ENCODE measurements at places on chromosomes 3 and 15. TPM values are rescaled to one million over a fixed set of nuclear protein-coding genes. Genes with fewer than 3 reads are reported as not detected.

- H3K36me3 ChIP-seq, result no peaks in the 10 kb centered on the region
- no peak overlapping the region for H3K27ac ChIP-seq
- H3K27me3 ChIP-seq, result no peaks in the 10 kb centered on the region
- peaks cover 31% of the 10 kb centered on the region for H3K4me1 ChIP-seq
- H3K4me3 ChIP-seq, result no peak overlapping the region
- DNase-seq, result no peak
Measured at GRCh38 chr3:126270145-126270811, 86.9 kb downstream of the KLF15 start.

GRCh38 chr15:39255760-39256159 is 325.1 kb upstream of the THBS1 start:
- H3K27ac ChIP-seq, result no peak overlapping the region
- DNase-seq, result no peak
- 0 out of 2 replicates have a peak, but pooled peaks cover 5% of the 10 kb centered on the region for H3K4me1 ChIP-seq
- H3K36me3 ChIP-seq, result no peaks in the 10 kb centered on the region

GRCh38 chr3:113243846-113244245 is 32.5 kb downstream of the BOC start:
- H3K27ac ChIP-seq, result no peak overlapping the region
- H3K4me1 ChIP-seq, result no peaks in the 10 kb centered on the region
- no peaks in the 10 kb centered on the region for H3K27me3 ChIP-seq
- H3K36me3 ChIP-seq, result no peaks in the 10 kb centered on the region
- no peak overlapping the region for H3K4me3 ChIP-seq

DNA sequence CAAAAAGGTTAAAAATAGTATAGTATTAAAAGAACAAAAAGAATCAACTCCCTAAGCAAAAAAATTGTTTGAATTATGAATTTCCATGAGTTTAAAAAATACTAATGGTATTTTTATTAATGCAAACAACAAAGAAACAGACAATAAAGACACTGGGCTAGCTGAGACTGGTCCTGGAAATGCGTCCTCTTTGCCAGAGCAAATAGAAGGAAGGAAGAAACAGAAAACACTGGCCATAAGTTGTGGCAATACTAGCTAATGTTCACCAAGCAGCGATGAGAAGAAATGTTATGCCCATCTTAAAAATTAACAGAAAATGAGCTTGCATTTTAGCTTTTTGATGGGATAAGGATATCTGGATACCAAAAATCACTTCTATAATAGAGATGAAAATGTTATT is 88.6 kb downstream of the TBL1XR1 start:
- DNase-seq, result no peak
- H3K4me3 ChIP-seq, result no peak overlapping the region
- peaks cover 24% of the 10 kb centered on the region for H3K4me1 ChIP-seq
- no peaks in the 10 kb centered on the region for H3K27me3 ChIP-seq
- no peaks in the 10 kb centered on the region for H3K36me3 ChIP-seq

GRCh38 chr15:46576646-46577395 is 942.0 kb downstream of the SQOR start:
- peak; percentile 49 for DNase-seq
- no peaks in the 10 kb centered on the region for H3K27me3 ChIP-seq
- H3K4me1 ChIP-seq, result peaks cover 17% of the 10 kb centered on the region
- H3K36me3 ChIP-seq, result no peaks in the 10 kb centered on the region
- H3K27ac ChIP-seq, result peak overlapping the region; percentile 83

DNA sequence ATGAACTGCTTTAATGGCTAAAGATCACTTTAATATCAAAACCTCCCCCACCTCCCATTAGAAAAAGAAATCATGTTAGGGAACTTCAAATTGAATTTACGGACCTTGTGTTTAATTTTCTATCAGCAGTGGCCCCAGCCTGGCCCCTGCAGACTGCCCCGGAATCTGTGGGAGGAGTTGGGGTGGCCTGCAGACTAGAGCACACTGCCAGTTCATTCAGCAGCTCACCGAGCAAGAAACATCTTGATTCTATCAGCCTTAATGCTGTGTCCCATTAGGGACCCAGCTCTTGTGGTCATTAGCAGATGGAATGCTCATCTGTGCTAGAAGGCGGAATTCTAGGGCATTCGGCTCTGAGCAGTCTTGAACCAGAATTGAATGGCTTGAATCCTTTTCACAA is 54.2 kb downstream of the FLNB start:
- no peaks in the 10 kb centered on the region for H3K36me3 ChIP-seq
- DNase-seq, result no peak
- no peak overlapping the region for H3K4me3 ChIP-seq
- H3K4me1 ChIP-seq, result peaks cover 90% of the 10 kb centered on the region
- H3K27ac ChIP-seq, result peak overlapping the region; percentile 98
- H3K27me3 ChIP-seq, result no peaks in the 10 kb centered on the region

GRCh38 chr15:101242160-101242998 is 9.5 kb downstream of the CHSY1 start:
- no peaks in the 10 kb centered on the region for H3K4me1 ChIP-seq
- no peak overlapping the region for H3K4me3 ChIP-seq
- H3K27me3 ChIP-seq, result no peaks in the 10 kb centered on the region

DNA sequence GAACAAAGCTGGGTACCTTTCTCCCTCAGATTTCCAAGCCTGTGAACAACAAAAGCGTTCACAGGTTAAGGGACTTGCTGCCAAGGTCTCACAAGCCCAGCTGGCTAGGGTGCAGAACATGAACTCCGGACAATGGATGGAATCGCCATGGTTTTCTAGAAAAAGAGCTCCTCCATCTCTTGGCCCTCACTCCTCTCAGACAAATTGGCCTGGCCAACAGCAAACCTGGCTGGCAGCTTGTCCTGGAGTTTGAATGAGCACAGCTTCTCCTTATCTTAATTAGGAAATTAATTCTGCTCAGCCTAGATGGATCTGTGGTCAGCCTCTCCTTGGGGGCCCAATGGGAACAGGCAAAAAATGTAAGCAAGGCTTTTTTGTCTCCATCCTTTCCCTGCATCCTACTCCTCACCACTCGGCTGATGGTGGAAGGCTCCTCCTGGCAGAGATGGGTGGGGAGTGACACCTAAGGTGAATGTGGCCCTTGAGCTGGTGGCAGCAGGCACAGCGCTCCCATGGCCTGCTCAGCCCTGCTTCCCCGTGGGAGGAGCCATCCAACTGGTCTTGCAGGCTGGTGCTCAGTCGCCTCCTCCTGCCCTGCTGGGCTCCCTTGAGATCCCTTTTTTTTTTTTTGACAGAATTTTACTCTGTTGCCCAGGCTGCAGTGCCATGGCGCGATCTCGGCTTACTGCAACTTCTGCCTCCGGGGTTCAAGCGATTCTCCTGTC is 5.8 kb downstream of the KLHL25 start:
- no peak for DNase-seq
- no peaks in the 10 kb centered on the region for H3K27me3 ChIP-seq
- no peaks in the 10 kb centered on the region for H3K36me3 ChIP-seq
- H3K27ac ChIP-seq, result no peak overlapping the region
- peaks cover 7% of the 10 kb centered on the region for H3K4me1 ChIP-seq

- no peak overlapping the region for H3K27ac ChIP-seq
- H3K4me3 ChIP-seq, result no peak overlapping the region
- no peak for DNase-seq
Measured at GRCh38 chr3:134033315-134033996, 3.7 kb upstream of the SLCO2A1 start.

DNA sequence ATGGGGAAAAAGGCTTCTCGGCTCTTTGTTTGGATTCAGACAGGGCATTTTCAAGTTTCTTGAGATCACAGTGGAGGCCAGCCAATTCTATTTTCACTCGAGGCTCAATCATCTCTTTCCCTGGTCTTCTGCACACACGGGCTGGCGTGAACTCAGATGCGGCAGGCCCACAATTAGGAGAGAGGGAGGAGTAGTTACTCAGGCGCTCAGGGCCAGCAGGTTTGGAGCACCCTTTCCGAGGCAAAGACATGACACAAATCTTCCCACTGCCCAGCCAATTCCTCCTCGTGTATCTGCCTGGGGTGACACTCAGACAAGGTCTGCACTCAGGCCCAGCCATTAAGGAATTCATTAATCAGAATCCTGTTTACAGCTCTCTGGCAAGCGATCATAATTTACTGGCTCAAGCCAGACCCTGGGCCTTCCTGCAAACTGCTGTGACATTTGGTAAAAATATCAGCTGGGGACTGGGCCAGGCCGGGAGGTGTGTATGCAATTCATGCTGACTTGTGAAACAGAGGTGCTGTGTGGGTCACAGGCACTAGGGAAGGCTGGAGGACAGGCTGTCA is 68.1 kb upstream of the TLE3 start:
- H3K4me3 ChIP-seq, result no peak overlapping the region
- no peaks in the 10 kb centered on the region for H3K36me3 ChIP-seq
- H3K27ac ChIP-seq, result no peak overlapping the region
- no peak for DNase-seq
- H3K27me3 ChIP-seq, result no peaks in the 10 kb centered on the region

- no peak for DNase-seq
- H3K4me1 ChIP-seq, result peaks cover 49% of the 10 kb centered on the region
- H3K27ac ChIP-seq, result peak overlapping the region; percentile 74
- H3K4me3 ChIP-seq, result no peak overlapping the region
- H3K36me3 ChIP-seq, result no peaks in the 10 kb centered on the region
- no peaks in the 10 kb centered on the region for H3K27me3 ChIP-seq
Measured at GRCh38 chr15:101482526-101483371, 6.8 kb downstream of the PCSK6 start.

Gene STAB1
- total RNA-seq, result 0.63 TPM

Gene GABRB3
- not detected for total RNA-seq

Gene CCR8
- total RNA-seq, result not detected

Gene FAM107A
- total RNA-seq, result not detected
